ENCODE measurements at places on chromosomes 2 and 18.

- DNase-seq = no peak
These were observed 1327.1 kb upstream of the ZEB2 start for GRCh38 chr2:145846982-145847381.

DNA sequence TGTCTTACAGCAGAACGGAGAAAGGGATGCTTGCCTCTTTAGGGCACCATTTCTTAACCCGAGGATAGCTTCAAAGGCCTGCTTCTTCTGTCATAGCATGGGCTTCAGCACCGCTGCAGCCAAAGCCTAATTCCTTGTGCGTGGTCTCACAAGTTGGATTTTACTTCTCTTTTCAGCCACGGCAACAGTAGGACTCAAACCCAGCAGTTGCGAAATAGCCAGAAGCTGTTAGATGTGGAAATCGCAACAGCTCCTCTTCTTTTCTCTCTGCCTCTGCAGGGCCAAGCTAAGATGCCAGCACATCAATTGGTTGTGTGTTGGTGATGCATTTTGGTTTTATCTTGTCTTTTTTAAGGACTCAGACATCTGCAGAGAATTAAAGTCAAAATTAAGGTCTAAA is 3.1 kb downstream of the NRXN1 start:
- no peak for DNase-seq

GRCh38 chr18:58609536-58609993 is 19.3 kb downstream of the ALPK2 start:
- DNase-seq = no peak

GRCh38 chr2:10890706-10891270 is 20.9 kb upstream of the KCNF1 start:
- DNase-seq = no peak

- no peak for DNase-seq
These were observed 19.7 kb downstream of the RASGRP3 start for GRCh38 chr2:33496150-33496549.

GRCh38 chr18:42365591-42365990 is 410.6 kb downstream of the PIK3C3 start:
- DNase-seq = no peak

- no peak for DNase-seq
These were observed 2.8 kb downstream of the CRYGB start for GRCh38 chr2:208142925-208143799.

DNA sequence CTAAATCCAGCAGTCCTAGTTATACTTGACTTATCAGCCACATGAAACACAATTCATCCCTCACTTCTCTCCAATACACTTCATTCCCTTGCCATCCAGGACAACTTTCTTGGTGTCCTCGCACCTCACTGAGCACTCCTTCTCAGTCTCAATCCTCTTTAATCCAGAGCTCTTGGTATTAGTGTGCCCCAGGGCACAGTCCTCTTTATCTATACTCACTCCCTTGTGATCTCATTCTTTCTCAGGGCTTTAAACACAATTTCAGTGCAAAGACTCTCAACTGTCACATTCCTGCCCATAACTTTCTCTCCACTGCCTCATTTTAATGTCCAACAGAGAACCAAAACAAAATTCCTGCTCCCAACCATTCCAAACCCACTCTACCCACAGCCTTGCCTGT is 60.8 kb upstream of the SPOPL start:
- no peak for DNase-seq

DNA sequence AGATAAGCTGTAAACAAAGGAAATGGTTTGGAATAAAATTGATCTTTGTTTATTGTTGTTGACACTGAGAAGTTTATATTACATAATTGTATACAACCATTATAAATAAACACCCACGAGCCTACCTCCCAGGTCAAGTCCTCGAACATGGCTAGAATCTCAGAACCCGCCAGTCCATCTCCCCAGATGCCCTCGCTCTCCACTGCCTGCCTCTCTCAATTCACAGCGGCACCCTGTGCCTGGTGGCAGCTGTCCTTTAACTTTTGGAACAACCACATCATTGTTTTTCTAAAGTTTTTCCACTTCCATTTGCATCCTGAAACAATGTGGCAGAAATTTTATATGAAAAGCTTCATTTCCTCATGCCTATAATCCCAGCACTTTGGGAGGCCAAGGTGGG is 52.2 kb upstream of the OTOS start:
- peak; percentile 13 for DNase-seq

DNA sequence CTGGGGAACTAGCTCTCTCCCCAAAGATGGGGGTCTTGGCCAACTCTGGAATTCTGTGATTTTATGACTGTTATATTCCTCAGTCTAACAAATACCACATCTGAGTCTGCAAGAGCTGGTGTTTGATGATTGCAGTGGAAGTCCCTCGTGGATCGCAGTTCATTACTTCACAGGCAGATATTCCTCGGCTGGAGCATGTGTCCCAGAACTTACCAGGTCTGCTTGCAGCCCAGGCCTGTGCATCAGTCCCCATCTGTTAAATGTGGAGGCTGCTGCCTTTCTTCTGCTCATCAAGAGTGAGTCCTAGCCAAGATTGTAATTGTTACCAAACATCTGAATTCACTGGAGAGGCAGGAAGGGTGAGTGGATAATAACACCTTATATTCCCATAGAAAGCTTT is 55.5 kb downstream of the PRKCE start:
- no peak for DNase-seq

DNA sequence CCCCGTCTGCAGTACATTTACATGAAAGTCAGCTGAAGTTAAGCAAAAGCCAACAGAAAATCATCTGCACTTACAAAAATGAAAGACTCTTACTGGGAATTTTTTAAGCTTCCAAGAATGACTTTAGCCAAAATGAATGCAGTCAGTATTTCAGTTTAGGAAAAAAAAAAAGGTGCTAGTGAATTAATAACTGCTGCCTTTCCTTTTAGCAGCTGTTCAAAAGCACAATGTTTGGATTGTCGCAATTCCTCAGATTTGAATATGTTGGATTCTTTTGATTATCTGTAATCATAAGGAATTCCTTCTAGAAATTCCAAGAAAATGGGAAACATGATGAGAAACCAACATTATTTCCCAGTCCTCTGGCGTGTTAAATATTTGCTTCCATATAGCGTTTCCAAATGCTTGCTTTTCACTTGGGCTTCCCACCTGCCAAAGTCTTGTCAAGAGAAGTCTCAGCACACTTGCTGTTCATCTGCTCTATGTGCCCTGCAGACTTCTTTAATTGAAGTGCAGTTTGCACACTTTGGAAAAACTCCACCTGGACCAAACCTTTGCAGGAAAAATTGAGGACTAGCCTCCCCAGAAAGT is 653.0 kb upstream of the SLC39A10 start:
- DNase-seq = no peak

- no peak for DNase-seq
These were observed 502.2 kb downstream of the NR4A2 start for GRCh38 chr2:155830351-155830750.

DNA sequence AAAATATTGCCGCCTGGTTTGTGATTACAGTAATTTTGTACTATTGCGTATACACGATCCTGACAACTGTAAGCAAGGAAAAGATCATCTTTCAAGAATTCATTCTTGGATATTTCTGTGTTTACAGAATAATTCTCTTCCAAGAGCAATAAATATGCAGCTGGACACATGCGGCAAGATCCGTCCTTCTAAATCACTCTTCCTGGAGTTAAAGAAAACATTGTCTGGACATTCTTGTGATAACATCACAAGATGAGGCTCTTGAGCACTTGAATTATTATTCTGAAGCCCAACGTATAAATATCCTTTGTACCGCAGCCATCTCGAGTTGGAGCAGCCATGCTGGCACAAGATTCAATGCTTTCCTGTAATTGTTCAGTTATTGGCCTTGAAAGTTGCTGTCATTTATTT is 9.9 kb downstream of the FHL2 start:
- DNase-seq = no peak

DNA sequence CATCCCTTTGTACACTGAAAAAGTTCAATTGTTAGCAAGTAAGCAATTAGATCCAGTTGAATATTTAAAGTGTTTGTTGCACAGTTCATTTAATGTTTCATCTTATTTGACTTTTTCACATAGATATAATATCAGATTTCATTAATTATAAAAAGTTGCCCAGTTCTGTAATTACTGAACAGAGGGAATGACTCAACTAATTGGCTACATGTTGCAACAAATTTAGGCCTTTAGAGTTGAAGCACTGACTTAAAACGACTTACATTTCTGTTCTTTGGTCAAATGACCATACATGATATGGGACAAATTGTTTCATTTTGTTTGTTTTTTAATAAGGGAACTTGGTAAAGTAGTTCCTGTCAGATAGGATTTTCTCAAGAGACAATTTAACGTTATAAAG is 68.5 kb upstream of the FAM117B start:
- DNase-seq = no peak
